ENCODE measurements at places on chromosomes 7 and 10.

DNA sequence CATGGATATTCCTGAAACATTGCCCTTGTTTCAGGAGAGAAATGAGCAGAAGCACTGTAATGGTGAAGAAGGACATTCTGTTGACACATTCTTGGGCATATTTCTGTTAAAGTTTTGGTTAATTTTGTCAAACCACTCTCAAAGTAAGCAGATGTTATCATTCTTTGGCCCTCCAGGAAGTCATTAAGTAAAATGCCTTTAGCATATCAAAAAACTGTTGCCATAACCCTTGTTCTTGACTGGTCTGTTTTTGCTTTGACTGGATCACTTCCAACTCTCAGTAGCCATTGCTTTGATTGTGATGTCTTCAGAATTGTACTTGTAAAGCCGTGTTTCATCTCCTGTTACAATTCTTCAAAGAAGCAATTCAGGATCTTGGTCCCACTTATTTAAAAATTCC is 404.3 kb upstream of the LRRTM3 start:
- DNase-seq = no peak

DNA sequence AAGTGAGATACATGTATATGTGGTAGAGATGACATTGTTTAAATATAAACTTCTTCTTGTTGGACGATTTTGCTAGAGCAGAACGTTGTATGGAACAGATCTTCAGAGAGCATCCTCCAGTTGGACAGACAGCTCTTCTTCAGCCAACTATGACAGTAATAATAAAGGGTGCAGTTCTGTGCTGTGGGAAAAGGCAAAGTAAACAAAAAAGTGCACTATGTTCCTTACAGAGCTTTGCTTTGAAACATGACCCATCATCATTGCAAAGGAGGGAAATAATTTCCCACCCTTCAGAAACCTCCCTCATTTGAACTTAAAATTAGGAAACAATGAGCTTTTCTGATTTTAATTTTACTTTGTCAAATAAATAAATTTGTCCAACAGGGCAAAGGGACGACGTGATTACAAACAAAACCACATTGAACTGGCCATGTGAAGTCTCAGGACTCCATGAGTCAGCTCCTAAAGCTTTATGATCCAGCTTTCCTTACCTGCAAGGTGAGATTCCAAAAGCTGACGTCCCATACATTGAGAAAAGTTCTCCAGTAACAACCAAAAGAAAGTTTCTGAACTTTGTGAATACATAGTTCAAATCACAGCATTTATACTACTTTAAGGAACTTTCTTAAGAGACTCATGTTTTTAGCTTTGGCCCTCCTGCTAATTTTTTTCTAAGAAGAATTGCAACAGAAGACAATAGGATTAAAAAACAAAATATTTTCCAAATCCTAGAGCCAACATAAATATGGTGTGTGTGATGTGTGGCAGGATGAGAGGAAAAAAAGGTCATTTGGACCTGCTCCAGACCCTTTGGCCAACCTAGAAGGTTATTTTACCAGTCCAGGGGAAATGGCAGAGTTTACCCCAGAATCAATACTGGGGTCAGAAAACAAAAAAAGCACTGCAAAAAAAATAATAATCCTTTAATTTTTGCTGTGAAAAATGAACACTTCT is 565.4 kb upstream of the NRP1 start:
- no peak for DNase-seq

DNA sequence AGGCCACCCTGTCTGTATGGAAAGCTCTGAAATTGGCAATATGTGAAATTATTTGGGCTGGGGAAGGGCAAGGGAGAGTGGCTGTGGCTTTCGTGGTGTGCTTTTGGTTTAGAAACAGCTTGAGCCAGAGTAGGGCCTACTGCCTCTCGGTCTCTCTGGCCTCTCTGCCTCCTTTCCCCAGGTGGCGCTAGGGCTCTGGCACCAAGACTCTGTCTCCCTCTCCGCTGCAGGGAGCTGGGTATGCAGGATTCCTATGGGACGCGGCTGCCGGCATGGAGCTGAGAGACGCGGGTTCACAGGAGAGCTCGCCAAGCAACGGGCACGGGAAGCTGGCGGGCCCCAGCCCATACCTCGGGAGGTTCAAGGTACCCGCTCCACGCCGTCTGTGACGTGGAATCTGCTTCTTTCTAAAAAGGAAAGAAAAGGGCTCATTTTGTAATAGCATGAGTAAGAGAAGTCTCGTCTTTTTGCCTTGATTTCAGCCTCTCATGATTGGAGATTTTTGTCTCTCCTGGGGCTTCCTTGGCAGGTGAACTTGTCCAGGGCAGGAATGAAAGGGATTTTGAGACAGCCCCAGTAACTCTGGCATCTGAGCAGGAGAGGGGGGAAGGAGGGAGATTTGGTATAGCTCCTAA is 105.1 kb upstream of the ANLN start:
- DNase-seq = no peak

- no peak for DNase-seq
Observed at GRCh38 chr10:61961278-61961677, 59.8 kb downstream of the ARID5B start.

DNA sequence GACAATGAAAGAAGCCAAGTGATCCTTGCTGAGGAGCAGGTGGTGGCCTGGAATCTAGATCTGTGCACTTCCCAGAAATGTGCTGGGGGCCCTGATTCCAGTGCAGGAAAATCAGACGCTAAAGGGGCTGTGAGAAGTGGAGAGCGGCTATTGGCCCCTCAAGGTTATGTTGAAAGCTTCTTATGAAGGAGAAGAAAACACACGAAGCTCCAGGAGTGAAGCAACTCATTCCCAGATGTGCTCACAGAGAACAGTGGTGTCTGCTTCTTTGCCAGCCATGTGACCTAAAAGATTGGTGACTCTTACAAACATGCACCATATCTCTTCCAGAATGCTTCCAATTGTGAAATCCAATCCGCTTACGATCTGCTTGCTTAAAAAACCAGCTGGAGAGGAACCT is 679.3 kb upstream of the IGFBP3 start:
- DNase-seq = peak; percentile 95

- DNase-seq = no peak
Observed at GRCh38 chr7:152587366-152587765, 88.6 kb downstream of the XRCC2 start.

Data from AG10803 (cell line).